ENCODE measurements at places on chromosomes 5 and 9. TPM values are rescaled to one million over a fixed set of nuclear protein-coding genes. Genes with fewer than 3 reads are reported as not detected.

DNA sequence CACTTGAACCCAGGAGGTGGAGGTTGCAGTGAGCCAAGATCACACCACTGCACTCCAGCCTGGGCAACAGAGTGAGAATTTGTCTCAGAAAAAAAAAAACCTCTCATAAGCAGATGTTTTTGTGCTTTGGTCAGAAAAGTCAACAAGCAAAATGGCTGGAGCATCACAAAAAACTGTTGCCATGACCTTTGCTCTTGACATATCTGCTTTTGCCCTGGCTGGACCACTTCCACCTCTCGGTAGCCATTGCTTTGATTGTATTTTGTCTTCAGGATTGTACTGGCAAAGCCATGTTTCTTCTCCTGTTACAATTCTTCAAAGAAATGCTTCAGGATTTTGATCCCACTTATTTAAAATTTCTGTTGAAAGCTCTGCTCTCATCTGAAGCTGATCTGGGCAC is 67.0 kb downstream of the MTMR12 start:
- DNase-seq = no peak

DNA sequence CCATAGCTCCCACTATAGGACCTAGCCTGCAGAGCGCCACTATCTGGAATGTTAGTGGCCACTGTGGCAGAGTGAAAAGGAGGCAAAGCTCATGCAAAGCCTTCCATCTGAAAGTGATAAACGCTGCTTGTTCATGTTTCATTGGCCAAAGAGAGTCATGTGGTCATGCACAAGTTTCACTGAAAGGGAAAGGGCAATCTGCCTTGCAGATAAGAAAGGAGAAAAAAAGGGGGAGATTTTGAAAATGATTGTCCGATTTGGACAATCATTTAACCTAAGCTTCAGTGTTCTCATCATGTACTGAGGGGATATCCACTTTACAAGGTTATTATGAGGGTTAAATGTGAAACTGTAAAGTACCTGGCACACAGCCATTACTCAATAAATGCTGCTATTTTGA is 9.0 kb upstream of the MOB3B start:
- no peak for DNase-seq

DNA sequence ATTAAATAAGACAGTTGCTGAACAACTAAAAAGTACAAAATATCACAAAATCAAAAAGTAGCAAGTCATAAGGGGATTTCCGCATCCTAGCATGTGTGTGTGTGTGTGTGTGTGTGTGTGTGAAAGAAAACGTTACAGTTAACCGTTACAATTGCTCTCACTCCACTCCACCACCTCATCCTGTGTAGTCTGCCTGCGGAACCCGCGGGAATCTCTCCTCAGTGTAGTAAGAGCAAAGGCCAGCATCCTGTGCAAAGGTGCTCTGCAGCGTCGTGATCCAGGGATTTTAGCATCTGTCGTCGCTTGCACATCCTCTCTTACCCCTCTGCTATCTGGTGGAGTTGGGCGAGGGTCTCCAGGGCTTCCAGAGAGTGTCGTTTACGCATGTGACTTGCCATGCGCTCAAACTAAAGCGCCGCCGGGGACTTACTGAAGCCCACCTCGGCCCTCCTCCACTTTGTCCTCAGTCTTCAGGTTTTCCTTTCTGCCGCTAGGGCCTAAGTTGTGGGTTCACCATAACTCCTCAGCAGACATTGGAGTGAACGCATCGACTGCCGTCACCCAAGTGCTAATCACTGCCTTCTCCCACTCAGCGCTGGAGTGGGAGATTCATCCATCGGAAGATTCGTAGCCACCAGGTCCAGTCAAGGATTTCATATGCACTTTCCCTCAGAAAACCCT is 3.9 kb downstream of the CDKN2B start:
- no peak for DNase-seq

GRCh38 chr9:97501972-97502221 is 431 bp downstream of the TMOD1 start:
- no peak for DNase-seq

DNA sequence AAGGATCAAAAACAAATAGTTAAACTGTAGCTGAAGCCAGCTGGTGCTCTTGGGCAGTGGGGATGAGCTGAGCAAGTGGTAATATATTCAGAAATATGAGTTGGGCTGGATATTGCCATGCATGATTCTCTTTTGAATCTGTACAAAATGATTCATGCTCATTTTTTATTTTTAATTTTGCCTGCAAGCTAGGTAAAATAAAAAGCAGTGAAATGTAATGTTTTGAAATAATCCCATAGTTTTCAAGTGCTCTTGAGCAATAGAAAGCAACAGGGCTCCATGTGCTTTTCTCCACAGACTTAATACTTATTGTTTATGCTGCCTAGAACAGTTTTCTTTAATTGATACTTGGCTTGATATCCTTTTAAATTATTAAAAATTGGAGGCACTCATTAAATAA is 489.3 kb downstream of the TLE4 start:
- DNase-seq = no peak

- no peak for DNase-seq
These were observed 2.2 kb downstream of the THBS4 start for GRCh38 chr5:80037366-80037765.

The SGCD gene
- total RNA-seq = 3.5 TPM

- peak; percentile 72 for DNase-seq
These were observed 386.1 kb upstream of the MPDZ start for GRCh38 chr9:13665418-13666066.

DNA sequence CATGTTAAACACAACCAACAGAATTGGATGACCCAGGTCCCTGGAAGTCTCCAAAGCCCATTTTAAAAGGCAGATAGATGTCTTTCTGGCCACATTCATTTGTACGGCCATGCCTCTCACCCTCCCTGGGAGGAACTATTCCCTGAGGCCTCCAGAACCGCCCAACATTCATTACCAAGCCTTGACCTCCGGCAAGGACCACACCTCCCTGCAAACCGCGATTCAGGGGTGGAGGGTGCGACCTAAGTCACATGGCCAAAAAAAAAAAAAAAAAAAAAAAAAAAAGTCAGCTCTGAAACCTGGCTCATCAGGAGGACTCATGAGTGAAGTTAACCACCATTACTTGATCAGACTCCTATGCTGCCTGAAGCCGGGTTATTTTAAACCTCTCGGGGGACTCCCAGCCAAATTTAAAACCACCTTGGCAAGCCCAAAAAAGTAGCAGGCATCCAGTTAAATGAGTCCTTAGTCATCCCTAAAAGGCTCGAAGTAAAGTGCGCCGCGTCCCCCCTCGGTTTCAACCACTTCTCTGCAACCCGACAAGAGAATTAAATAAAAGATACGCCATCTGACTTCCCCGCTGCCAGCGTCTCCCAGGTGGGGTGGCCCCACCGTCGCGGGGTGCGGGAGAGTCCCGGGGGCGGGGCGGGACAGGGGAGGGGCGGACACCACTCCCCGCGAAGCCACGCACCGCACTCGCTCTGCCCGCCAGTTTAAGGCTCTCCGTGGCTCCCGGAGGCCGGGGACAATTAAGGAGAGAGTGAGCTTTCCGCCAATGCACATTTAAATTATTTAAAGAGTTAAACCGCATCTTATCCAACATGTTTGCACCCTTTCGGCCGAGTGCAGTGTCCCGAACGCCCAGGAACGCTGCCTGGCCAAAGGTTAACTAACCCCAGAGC is 2.3 kb downstream of the KLF9 start:
- peak; percentile 21 for DNase-seq

The SHISAL2B gene
- not detected for total RNA-seq

DNA sequence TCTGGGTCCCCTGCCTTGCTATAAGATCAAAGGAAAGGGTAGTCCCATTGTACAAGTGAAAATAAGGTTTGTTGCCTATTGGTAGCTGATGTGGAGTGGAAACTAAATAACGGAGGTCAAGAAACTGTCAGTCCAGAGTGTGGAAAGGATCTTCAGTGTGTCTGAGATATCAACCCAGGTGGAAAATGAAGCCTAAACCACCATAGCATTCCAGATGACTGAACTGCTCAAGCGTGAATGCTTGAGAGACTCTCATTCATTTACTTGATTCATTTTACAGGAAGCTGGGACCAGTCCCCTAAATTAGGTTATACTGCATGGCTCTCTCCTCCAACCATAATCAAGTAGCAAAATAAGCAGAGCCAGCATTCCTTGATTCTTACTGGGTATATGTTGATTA is 116.0 kb upstream of the SLC28A3 start:
- no peak for DNase-seq

The ARID3C gene
- total RNA-seq = 0.19 TPM

DNA sequence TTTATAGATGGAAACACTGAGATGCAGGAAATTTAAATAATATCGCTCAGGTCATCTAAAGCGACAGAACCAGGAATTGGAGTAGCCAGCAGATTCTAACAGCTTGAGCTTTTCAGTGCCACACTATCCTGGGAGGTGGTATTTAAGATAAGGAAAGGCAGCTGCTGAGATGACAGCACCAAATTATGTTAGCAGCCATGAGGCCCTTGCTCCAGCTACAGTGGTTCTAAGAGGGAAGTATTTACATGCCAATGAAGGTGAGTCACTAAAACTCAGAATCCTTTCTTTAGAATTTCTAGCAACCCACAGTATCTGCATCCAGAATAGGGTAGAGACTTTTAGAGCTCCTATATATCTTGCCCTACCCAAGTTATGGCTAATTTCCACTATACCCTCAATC is 127.0 kb upstream of the VLDLR start:
- peak; percentile 64 for DNase-seq

The RNF183 gene
- not detected for total RNA-seq

DNA sequence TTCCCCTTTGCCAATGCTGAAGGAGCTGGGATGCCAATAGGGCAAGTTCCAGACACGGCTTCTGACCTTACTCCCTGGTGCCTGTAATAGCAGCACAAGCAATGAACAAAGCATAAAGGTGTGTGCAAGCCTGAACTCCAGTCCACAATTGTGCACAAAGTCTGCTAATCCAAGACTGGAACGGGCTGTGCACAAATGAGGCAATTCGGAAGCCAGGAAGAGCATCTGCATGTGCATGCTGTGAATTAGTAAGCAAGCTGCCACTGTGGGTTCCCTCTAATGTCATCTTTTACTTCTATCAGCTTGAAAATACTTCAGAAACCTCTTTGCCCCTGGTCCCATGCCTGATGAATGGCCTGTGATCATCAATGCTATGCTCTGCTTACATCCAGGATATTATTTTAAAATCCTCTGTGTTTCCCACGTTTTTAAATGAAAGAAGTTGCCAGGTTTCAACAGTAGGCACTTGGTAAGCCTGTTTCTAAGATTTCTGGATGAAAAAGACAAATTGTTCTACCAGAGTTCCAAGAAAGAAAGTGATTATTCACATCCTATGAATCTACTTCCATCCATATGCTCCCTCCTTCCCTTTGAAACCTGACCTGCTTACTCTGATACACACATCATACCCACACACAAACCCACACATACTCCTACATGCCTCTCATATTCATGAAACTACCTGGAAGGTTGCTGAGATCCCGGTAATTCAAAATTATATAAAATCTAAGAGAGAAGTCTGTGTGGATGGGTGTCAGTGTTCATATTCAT is 165.7 kb downstream of the KCTD16 start:
- no peak for DNase-seq

The NMUR2 gene
- total RNA-seq = not detected

DNA sequence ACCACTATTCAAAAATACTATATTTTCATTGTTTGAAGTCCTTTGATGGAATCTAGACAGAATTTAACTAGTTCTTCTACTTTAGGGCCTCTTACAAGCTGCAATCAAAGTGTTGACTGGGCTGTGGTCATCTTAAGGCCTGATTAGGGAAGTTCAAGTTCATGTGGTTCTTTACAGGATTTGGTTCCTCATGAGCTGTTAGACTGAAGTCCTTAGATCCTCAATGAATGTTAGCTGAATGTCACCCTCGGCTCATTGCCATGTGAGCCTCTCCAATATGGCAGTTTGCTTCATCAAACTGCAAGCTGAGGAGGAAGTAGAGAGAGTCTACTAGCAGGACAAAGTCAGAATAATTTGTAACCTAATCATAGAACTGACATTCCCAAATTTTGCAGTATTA is 135.1 kb downstream of the CSNK1G3 start:
- no peak for DNase-seq

GRCh38 chr5:39148983-39149534 is 70.3 kb downstream of the FYB1 start:
- DNase-seq = no peak

- DNase-seq = no peak
These were observed 4.7 kb upstream of the TMEM141 start for GRCh38 chr9:136786451-136786850.

GRCh38 chr9:110257097-110257841 is 962 bp upstream of the TXN start:
- DNase-seq = peak; percentile 50

The ADCY2 gene
- 0.10 TPM for total RNA-seq

The WWC1 gene
- 20.7 TPM for total RNA-seq

The CD72 gene
- 0.12 TPM for total RNA-seq

DNA sequence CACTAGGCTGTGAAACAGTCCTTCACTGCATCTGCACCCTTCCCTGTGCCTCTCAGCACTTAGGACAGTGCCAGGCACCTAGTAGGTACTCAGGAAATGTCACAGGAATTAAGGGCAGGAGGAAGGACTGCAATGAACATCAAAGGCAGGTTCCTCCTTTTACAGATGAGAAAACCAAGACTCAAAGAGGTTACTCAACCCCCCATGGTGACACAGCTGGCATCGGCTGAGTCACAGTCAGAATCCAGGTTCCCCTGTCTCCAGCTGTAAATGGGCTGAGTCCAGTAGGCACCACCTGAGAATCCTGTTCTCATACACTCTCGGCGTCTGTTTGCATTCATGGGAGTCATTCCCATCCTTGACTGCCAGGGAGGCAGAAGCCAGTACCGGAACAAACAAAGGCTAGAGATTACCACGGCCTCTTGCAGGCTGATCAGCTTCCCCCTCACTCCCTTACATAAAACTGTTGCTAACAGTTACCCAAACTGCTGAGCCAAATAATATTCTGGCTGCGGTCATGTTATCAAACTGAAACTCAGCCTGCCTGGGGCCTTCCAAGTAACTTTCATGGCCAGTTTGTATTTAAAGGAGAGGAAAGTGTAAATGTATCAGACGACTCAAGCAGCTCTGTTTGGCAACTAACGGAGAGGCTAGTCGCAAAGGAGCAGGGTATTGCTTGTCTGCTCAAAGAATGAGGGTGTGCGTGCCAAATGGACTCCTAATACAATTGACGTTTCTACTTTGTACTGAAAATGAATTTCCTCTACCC is 201.7 kb downstream of the PAPPA start:
- no peak for DNase-seq

- DNase-seq = peak; percentile 84
These were observed 137.8 kb upstream of the ANKH start for GRCh38 chr5:15009420-15009819.

- no peak for DNase-seq
These were observed 3.8 kb upstream of the CDHR2 start for GRCh38 chr5:176545388-176545736.

GRCh38 chr5:160471761-160472160 is 50.1 kb downstream of the PTTG1 start:
- no peak for DNase-seq

GRCh38 chr9:4904322-4905134 is 80.5 kb upstream of the JAK2 start:
- DNase-seq = peak; percentile 25

The MEIKIN gene
- not detected for total RNA-seq

The C1QTNF2 gene
- 1.6 TPM for total RNA-seq

DNA sequence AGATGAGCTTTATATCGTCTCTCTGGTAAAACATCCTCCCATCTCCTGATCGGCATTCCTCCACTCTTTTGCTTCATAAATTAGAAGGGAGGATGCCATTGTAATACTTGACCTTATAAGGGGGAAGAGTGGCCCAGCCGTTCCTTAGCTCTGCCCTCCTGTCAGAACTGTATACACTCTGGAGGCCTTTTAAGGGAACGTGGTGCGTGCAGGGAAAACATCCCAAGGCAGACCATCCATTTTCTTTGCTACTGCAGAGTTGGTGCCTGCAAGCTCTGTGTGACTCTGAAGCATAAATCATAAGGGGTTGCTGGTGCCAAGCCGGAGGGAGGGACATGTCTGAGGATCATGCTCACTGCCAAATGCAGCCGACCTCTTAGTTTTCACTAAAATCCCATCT is 90.4 kb downstream of the PGM5 start:
- DNase-seq = no peak

The PDE6A gene
- 0.41 TPM for total RNA-seq

All from A172 (cell line).